ENCODE measurements at places on chromosomes 7 and 10.

DNA sequence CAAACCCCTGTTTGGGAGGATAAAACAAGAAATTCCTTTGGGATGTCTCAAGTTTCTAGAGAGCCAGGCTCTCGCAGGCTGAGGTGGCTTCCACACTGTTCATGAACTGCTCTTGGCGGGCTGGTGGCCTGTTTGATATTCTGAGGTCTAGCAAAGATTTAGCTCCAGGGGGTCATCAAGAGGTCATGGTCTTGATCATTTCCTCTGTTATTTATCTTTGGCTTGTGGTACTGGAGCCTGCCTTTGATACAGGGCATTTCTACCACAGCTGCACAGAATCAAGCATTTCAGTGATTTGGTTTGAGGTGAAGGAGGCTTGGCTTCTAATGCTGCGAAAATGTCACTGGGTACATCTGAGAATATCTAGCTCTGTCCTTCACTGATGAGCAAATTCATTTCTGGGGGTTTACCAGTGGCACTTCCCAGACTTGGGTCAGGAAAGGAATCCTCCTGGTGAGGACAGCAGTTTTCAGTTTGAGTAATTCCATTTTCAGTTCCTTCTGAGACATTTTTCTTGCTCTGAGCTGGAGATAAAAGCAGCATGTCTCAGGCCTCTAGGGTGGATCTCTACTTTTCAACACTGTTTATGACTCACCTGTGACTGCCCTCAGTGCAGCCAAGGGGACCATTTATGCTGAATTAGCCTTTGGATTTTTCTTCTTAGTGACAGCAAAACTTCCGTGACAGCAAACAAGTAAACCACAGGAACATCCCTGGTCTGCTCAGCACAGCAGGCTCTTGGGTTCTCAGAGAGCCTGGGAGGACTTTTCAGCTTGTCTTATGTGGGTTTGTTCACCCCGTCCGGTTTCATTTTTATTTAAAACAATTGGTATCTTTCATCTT, 312.0 kb downstream of the RNLS start:
- no peaks in the 10 kb centered on the region for H3K36me3 ChIP-seq
- DNase-seq: peak; percentile 63
- peak overlapping the region; percentile 86 for H3K27ac ChIP-seq
- peak overlapping the region; percentile 36 for H3K4me3 ChIP-seq
- peaks cover 59% of the 10 kb centered on the region for H3K4me1 ChIP-seq

DNA sequence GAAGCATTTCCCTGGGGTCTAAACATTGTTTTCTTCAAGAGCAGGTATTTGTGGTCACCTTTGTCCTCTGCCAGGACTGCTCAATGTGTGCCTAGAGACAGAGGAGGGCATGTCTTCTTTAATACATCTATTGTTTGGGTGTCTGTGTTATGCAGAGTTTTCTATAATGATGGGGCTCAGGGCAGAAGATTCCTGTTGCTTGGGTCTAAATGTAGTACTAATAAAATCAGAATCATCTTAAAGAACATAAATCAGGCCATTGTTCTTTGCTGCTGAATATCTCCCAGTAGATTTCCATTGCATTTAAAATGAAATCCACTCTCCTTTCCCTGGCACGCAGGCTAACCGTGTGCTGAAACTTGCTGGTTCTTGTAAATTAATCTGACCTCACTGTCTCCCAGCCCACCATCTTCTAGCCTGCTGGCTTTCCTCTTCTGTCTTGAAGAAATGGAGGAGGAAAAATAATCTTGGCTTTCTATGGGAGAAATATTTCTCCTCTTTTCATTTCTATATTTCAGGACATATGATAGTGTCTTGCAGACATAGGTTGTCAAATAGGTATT, 1396.8 kb downstream of the GATA3 start:
- H3K27ac ChIP-seq: no peak overlapping the region
- no peaks in the 10 kb centered on the region for H3K4me1 ChIP-seq
- H3K4me3 ChIP-seq: no peak overlapping the region
- no peak for DNase-seq
- no peaks in the 10 kb centered on the region for H3K27me3 ChIP-seq

DNA sequence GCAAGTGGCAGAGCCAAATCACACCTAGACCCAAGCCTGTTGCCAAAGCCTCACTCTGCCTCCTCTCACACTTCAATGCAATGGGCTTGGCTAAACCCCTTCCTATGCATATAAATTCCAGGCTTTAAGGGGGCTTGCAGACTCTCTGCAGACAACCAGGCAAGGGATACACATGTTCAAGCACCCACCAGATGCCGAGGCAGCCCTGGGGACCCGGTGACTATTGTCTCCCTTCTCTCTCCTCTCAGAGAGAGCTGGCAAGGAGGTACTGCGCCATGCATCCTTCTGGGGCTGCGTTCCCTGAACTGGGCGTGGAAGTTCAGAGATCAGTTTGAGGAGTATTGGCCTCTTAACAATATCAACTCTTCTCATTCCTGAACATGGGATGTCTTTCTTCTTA, 131.2 kb downstream of the ARHGAP22 start:
- no peak for DNase-seq
- H3K4me1 ChIP-seq: no peaks in the 10 kb centered on the region
- H3K4me3 ChIP-seq: no peak overlapping the region
- peaks cover 8% of the 10 kb centered on the region for H3K27me3 ChIP-seq
- no peak overlapping the region for H3K27ac ChIP-seq

- H3K27ac ChIP-seq: no peak overlapping the region
- no peak for DNase-seq
- H3K36me3 ChIP-seq: no peaks in the 10 kb centered on the region
Observed at GRCh38 chr7:151590850-151591771, 71.4 kb upstream of the RHEB start.

DNA sequence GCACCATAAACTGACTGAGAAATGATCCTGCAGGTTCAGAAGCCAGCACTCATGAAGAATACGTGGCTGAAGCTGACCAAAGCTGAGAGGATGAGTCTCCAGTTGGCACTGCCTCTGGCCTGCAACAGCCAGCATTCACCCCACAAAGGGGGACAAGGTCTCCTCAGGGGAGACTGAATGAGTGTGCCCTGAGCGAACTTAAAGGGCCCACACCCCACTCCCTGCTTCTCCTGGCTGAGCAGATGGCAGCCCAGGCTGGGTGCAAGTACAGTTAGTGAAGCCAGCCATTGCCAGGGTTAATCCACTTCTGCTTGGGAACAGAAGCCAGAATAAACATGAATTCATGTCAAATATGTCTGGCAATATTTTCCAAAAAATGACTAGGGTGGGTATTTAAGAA, 98.1 kb downstream of the PPP1R17 start:
- no peak for DNase-seq
- H3K27me3 ChIP-seq: no peaks in the 10 kb centered on the region
- no peaks in the 10 kb centered on the region for H3K36me3 ChIP-seq

- H3K36me3 ChIP-seq: peaks cover 66% of the 10 kb centered on the region
- H3K4me1 ChIP-seq: peaks cover 58% of the 10 kb centered on the region
- peak overlapping the region; percentile 92 for H3K27ac ChIP-seq
- peak overlapping the region; percentile 26 for H3K4me3 ChIP-seq
Observed at GRCh38 chr7:3027005-3027845, 16.4 kb downstream of the CARD11 start.

DNA sequence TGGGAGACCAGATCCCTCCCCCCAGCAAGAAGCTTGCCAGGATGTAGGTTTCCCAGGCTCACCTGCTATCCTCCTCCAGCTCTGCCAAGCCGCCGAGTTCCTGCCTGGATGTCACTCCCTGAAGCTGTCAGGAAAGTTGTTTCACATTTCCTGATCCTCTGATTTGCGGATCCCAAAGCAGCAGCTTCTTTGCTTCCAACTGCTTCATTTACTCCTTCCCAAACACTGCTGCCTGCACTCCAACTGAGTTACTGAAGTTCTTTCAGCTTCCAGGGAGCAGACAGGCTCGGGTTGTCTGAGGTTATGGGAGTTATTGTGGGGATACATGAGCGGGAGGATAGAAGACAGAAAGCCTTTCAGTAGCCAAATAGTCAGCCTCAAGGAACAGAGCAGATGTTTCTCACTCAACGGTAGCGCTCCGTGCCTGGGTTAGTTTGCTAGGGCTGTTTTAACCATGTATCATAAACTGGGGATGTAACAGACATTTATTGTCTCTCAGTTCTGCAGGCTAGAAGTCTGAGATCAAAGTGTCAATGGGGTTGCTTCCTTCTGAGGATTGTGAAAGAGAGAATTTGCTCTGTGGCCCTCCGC, 516.0 kb downstream of the REEP3 start:
- H3K4me1 ChIP-seq: peaks cover 6% of the 10 kb centered on the region
- peaks cover 2% of the 10 kb centered on the region for H3K27me3 ChIP-seq
- H3K27ac ChIP-seq: no peak overlapping the region
- no peak overlapping the region for H3K4me3 ChIP-seq
- DNase-seq: no peak

DNA sequence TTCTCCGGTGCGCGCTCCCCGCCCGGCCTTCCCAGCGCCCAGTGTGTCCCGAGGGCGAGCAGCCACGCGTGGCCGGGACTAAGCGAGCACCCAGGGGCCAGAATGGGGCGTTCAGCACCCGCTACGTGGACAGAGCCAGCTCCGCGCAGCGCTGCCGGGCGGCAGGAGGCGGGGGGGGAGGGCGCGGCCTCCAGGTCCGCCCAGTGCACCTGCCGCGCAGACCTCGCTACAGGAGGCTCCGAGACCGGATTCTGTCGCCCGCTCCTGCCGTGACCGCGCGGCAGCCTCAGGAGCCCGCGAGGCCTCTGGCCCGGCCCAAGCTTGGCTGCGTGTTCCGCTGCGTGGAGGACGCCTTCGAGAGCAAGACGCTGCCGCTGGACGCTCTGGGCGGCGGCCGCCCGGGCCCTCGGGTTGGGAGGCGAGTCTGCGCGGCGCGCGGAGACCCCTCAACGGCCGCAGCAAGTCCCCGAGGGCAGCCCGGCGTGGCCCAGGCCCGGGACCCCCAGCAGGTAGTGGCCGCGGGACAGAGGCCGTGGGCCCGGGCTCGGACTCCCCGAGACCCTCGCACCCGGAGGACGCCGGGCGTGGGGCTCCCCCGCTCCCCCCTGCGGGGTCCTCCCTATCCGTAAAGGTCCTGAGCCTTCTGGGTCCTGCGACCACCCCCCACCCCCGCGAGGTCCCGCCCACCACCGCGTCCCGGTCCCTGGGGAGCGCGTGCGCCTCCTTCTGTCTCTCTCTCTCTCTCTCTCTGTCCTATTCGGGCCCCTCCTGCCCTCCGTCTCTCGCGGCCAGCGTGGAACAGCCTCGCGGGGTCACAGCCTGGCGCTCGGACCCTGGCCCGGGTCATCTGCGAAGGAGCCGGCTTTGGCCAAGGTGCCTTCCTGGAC, 904 bp upstream of the DPYSL4 start:
- H3K4me1 ChIP-seq: no peaks in the 10 kb centered on the region
- DNase-seq: peak; percentile 68
- no peak overlapping the region for H3K27ac ChIP-seq
- H3K36me3 ChIP-seq: peaks cover 8% of the 10 kb centered on the region
- peak overlapping the region; percentile 71 for H3K4me3 ChIP-seq

DNA sequence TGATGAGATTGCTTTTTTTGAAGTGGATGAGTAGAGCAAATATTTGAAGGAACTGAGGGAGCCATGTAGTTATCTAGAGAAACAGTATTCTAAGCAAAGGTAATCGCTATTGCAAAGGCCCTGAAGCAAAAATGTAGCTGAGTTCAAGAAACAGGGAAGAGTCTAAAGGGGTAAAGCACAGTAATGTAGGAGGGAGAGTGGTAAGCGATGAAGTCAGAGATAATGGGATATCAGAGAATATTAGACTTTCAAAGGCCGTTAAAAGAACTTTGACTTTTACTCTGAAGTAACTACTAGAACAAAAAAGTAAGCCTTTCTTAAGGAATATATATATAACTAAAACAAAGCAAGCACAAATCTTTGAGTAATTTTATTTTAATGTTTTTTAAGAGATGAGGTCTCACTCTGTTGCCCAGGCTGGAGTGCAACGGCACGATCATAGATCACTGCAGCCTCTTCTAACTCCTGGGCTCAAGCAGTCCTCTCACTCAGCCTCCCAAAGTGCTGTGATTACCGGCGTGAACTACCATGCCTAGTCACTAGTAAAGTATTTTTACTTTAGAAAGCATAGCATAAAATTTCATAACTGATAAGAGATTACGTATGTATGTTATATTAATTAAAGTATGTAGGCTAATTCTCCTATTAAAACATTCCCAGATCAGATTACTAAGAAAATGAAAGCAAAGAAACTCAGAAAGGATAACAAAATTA, 61.7 kb upstream of the OIT3 start:
- no peaks in the 10 kb centered on the region for H3K27me3 ChIP-seq
- H3K27ac ChIP-seq: no peak overlapping the region

GRCh38 chr7:79837915-79838314, 296.7 kb upstream of the GNAI1 start:
- no peak overlapping the region for H3K27ac ChIP-seq
- no peak overlapping the region for H3K4me3 ChIP-seq
- DNase-seq: no peak
- no peaks in the 10 kb centered on the region for H3K36me3 ChIP-seq

GRCh38 chr10:113620511-113620910, 43.3 kb downstream of the NRAP start:
- no peak overlapping the region for H3K27ac ChIP-seq
- DNase-seq: no peak
- H3K4me1 ChIP-seq: no peaks in the 10 kb centered on the region
- H3K36me3 ChIP-seq: no peaks in the 10 kb centered on the region
- peaks cover 22% of the 10 kb centered on the region for H3K27me3 ChIP-seq

DNA sequence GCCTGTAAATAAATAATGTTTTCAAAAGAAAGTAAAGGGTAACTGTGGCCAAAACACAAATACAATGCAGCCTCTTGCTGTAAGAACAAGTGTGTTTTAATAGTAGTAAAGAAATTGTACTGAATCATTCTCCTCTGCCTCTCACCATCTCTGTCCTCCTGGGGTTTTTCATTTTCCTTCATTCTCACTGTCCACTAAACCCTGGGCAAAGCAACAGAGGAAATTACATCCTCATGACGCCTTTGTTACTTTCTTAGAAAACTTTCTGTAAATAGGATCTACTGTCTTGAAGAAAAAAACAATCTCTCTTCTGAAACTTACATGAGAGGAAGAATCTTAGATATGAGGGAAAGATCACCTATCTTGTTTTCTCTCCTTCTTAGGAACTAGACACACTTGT, 54.6 kb downstream of the ASB4 start:
- no peaks in the 10 kb centered on the region for H3K36me3 ChIP-seq
- H3K4me1 ChIP-seq: no peaks in the 10 kb centered on the region
- H3K27ac ChIP-seq: no peak overlapping the region
- no peak for DNase-seq
- no peak overlapping the region for H3K4me3 ChIP-seq
- H3K27me3 ChIP-seq: peaks cover 16% of the 10 kb centered on the region
